ENCODE measurements at places on chromosomes 4 and X. TPM values are rescaled to one million over a fixed set of nuclear protein-coding genes. Genes with fewer than 3 reads are reported as not detected.

Gene S100G
- not detected for total RNA-seq

Gene TCEAL6
- total RNA-seq, result not detected

Gene SSX3
- not detected for total RNA-seq

Gene NLGN4X
- total RNA-seq, result 3.5 TPM

Gene DNAAF6
- not detected for total RNA-seq

Gene STS
- total RNA-seq, result 2.8 TPM

Gene SPP1
- total RNA-seq, result 36.7 TPM

Gene SSX4B
- not detected for total RNA-seq
